Thoracic aorta (tissue), 2 donors: ENCODE measurements at places on chromosomes 5 and 9.

- no peak for DNase-seq
These were observed 51.8 kb upstream of the ZBTB43 start for GRCh38 chr9:126752881-126753670.

DNA sequence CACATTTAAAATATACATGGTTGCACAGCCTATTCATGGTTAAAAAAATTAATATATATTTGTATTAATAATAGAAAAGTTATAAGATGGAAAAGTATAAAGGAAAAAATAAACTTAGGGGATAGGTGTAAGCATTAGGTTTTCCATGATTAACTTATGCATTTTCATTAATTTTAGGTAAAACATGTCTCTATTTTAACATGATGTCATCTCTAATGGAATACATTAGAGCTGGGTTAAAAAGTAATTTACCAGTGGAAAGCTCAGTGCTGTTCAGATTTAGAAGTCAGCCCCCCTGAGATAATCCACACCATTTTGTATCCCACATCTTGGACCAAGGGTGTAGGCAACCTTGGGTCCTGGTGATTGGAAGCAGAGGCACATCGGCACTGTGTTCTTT, 49.7 kb downstream of the SNX24 start:
- DNase-seq: no peak

DNA sequence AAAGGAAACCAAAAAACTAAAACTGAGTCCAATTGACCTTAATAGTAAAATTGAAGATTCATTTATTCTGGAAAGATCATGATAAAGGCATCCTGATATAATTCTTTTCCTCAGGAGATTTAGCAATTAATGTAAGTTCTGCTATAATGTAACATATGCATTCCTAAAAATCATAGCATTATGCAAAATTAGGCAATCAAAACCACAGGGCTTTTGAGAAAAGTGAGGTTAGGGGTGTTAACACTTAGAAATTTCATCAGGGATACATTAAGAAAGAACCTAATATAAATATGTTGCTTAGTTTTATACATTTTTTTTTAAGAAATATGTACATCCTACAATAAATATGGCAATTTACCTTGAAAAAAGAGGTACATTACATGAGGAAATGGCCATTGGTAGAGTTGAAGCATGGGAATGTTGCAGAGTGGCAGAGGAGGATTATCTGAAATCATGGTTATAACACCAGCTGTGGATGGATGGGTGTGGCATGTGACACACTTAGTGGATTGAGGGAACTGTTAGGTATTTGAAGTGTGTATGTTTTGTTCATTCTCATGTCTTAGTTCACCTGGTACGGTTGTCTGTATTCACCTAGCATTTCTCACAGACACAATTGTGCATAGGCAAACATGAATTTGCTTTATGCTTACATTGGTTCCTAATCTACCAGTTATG, 51.1 kb downstream of the CCNH start:
- no peak for DNase-seq

GRCh38 chr5:150057996-150058395, 28.4 kb downstream of the CSF1R start:
- no peak for DNase-seq

DNA sequence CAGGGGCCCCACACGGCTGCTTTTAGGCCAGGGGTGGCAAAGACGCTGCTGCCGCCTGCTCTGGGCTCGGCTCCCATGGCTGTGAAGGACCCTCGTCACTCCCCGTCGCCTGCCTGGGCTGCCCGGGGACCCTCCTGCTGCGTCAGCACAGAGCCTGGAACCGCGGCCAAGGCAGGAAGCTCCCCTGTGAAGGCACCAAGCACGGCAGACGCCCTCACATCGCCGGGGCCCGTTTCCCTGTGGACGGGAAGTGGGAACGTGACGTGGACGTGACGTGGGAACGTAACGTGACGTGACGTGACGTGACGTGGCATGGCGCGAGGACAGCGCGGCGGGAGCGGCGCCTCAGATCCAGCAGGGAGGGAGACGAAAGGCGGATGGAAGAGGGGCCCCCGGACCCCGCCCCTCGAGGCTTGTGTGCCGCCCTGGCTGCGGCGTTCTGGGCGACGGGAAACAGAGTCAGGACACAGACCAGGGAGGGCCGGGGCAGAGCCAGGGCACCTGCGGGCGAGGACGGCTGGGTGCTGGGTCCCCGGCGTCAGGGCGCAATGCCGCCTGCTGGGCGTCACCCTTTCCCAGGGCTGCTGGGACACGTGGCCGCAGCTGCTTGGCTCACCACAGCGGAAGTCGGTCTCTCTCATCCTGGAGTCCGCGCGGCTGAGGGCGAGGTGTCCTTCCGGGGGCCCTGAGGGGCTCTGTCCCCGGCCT, 53.1 kb downstream of the MRPL36 start:
- DNase-seq: no peak

DNA sequence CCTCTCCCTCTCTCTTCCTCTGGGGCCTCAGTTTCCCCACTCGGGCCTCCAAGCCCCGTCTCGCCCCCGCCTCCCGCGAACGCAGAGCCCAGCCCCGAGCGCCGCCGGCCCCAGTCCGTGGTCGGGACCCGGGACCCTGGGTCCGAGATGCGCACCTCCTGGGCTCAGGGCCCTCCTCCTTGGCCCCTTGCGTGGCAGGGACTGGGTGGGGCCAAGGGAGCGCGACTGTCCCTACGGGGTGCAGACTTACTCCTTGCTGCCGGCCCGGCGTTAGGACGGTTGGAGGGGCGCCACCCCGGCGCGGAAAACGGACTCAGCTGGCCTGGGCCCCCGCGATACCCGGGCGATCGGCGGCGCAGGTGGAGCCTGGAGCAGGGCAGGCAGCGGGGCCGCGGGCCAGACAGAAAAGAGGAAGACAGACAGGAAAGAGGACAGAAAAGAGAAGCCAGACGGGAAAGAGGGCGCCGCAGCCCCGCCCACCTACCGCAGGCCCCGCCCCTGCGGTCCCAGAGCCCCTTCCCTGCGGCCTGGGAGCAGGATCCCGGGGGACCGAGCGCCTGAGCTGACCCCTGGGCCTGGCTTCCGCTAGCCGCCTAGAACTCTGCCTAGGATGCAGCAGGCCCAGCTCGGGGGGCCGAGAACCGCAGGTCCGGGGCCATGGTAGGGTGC, at the start of gene GBGT1:
Gene GBGT1 (minus strand): TSS at position 411 of the 669 bp plus-strand sequence. CDS start 1,502 bp downstream, outside the sequence.
- no peak for DNase-seq

DNA sequence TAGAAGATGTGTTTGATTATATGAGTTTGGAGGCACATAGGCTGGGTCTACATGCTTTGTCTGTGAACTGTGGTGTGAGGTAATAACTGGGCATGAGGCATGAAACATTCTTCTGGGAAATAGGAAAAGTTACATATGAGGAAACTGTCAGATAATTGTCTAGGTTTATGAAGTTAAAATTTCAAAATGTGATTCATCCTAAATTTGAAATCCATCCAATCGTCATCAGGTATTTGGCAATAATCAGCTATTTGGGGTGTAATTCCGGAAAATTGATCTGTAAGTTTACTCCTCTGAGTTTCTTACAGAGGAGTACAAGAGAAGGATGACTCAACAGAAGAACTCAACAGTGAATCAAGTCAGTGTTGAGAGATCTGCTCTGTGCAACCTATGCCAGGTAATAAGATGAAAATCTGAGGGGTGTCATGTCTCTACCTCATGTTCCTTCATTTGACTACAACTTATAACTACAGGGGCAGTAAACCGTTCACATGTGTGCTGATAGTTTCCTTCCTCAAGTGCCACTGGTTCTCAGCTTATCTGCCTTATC, 1171.6 kb upstream of the CDH18 start:
- no peak for DNase-seq

DNA sequence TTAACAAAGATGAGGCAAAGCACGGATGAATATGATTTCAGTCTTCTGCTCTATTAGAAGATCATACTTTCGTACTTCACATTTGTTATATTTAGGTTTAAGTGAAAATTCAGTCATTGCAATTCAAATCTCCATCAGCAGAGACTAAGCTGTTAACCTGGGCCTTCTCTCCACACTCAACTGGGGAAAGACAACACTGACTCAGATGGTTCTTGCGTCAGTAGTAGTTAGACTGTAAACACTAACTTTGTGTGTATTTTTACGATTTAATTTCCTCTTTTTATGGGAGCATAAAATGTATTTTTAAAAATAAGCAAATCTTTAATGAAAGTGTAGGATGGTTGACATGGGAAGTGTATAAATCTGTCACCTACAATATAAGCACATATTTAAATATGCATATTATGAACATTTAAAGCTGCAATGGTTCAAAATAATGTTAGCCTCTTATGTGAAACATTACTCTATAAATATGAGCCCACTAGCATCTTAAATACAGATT, 42.7 kb upstream of the ZNF608 start:
- no peak for DNase-seq

GRCh38 chr9:121357011-121357410, 13.0 kb downstream of the STOM start:
- no peak for DNase-seq

- DNase-seq: no peak
These were observed 48.3 kb upstream of the DNAH5 start for GRCh38 chr5:13992795-13993194.

GRCh38 chr9:71812385-71812784, 44.1 kb upstream of the CEMIP2 start:
- DNase-seq: peak; percentile 6

- DNase-seq: no peak
These were observed 1.8 kb downstream of the GZMA start for GRCh38 chr5:55104036-55104772.

DNA sequence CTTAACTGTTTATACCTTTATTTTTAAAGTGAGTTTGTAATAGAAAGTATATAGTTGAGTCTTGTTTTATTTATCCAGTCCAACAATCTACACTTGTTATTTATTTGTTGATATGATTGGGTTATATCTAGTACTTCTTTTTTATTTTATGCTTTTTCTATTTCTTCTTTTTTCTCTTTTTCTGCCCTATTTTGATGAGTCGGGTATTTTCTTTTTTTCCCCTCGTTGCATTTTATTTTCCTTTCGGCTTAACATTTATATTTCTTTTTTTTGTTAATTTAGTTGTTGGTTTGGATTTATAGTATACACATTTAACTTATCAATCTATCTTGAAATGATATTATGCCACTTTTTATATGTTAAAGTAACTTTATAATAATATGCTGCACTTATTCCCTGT, 111.7 kb upstream of the IZUMO3 start:
- no peak for DNase-seq

GRCh38 chr9:109922617-109923470, 142.8 kb downstream of the PALM2AKAP2 start:
- no peak for DNase-seq

DNA sequence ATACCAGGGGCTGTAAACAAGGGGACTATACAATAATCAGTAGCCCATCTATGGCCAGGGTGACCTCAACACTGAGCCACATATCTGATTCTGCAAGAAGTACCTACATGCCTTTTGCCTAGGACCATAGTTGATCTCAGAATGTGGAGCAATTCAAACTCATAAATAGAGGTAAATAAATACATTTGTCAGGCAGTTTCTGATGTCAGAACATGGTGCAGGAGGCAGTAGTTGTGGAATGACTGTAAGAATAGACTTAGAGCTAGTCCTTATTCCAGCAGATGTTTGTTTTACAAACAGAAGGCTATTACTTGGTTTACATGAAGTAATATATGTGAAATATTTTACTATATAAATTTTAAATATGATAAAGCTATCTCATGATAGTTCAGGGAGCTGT, 330.7 kb upstream of the DAB2 start:
- no peak for DNase-seq

DNA sequence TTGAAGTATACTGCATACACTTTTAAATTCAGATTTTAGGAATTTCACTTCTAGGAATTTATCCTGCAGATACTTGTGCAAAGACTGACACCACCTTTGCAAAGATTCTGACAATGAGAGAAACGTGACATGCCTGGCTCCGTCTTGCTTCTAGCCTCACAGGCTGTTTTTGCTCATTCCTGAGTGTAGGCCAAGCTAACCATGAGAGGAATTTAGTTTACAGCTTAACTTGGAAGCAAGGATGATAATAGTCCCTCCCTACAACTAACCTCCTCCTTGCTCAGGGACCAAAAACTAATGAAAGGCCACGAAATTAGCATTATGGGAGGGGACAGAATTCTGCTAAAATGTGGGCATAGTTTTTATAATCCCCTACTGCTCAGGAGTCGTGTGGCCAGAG, 31.1 kb downstream of the C5orf22 start:
- no peak for DNase-seq

- no peak for DNase-seq
These were observed 547.0 kb upstream of the COX7C start for GRCh38 chr5:86070719-86071118.

DNA sequence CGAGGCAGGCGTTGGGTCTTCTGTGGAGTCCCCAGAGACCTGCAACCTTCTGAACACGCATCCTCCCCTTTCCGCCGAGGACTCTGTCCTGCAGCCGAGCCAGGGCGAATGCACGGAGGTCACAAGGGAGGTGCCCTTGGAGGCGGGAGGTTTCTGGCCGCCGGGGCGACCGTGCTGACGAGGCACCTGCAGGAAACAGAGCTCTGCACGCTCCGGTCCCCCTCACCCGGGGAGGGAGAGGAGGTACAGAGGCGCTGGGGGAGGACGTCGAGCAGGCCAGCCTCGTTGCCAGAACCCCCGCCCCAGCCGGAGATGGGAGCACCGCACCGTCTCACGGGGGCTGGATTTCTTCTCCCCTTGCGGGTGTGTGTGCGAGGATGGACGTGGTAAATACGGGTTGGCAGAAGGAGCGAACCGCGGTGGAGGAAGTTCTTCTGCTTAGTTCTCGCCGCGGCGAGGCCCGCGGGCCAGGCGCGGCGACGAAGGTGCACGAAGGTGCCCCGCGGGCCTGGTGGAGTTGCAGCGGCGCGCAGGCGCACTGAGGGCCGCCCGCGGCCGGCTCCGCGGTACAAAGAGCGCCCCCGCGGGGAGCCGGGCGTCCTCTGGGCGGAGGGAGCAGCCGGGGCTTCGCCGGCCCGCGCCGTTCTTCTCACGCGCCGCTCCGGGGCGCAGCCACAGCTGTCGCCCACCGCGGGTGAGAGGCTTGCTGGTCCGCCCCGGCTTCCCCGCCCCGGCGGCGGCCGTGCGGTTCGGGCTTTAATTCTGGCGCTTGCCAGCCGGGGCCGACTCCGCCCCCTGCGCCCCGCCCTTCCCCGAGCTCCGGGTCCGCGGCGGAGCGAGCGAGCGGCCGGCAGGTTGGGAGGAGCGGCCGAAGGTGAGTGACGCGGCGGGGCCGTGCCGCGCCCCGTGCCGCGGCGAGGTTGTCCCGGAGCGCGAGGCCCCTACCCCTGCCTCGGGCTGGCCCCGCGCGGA, 289.5 kb downstream of the DOCK8 start:
- no peak for DNase-seq

- no peak for DNase-seq
These were observed 96.8 kb downstream of the ADGRV1 start for GRCh38 chr5:90655423-90655822.

GRCh38 chr5:15574128-15574527, 74.1 kb downstream of the FBXL7 start:
- DNase-seq: no peak

- DNase-seq: no peak
These were observed 648.7 kb upstream of the CDH18 start for GRCh38 chr5:20636686-20637085.
